ENCODE measurements at places on chromosomes 2 and 18.
A peak's percentile ranks its signal among the peaks of the same experiment; 100 is the strongest.

- DNase-seq, result peak; percentile 88
These were observed 178.5 kb upstream of the SESTD1 start for GRCh38 chr2:179443180-179443579.

- DNase-seq, result no peak
These were observed 51.8 kb downstream of the USP34 start for GRCh38 chr2:61419129-61419528.

DNA sequence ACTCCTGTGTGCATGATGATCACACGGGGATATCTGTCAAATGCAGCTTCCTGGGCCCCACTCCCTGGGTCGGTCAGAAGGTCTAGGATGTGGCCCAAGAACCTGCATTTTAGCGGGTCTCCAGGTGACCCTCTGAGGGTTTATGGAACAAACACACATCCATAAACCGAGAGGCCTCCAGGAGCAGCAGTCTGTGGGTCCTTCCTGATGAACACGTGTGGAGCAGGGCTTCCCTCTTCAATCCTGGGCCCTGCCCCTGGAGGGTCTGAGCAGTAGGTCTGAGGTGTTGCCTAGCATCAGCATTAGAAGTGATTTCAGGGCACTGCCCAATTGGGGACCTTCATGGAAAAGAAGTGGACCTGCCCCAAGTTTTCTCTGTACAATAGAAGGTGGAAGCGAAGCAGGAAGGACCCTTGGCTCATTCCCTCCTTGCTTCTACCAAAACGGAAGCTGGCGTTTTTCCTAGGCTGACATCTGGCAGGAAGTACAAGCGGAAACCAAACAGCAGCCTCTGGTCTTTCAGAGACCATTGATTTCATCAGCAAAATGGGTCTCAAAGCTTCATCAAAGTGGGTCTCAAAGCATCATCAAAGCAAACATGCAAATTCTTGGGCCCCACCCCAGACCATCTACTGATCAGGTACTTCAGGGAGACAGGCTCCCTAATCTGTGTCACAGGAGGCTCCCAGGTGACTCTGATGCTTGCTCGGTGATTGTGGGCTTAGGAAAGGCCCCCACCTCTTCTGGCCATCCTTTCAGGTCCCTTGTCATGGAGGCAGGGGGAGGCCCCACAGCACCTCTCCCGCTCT lies 30.7 kb downstream of the INO80C start:
- DNase-seq, result no peak

- DNase-seq, result no peak
These were observed 75.6 kb upstream of the NCKAP5 start for GRCh38 chr2:133643863-133644262.

DNA sequence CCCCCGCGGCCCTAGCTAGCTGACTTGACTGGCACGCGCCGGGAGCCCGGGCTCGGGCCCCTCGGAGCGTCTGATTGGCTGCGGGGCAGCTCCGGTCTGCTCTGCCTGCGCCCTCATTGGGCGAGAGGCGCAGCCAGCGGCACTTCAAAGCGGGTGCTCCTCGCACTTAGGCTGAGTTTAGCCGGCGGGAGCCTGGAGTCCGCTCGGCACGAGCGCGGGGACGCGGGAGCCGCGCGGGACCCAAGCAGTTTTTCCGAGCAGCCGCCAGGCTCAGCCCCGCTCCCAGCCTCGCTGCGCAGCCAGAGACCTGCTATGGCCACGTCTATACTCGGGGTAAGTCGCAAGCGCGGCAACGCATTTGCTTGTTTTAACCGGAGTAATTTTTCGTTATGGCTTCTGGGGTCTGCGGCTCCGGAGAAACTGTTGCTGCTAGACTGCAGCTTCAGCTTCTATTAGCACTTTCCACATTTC lies at the start of gene SP9:
Gene SP9 (plus strand): TSS at position 174 of the 471 bp plus-strand sequence. CDS start 139 bp downstream, at position 313.
- peak; percentile 92 for DNase-seq

DNA sequence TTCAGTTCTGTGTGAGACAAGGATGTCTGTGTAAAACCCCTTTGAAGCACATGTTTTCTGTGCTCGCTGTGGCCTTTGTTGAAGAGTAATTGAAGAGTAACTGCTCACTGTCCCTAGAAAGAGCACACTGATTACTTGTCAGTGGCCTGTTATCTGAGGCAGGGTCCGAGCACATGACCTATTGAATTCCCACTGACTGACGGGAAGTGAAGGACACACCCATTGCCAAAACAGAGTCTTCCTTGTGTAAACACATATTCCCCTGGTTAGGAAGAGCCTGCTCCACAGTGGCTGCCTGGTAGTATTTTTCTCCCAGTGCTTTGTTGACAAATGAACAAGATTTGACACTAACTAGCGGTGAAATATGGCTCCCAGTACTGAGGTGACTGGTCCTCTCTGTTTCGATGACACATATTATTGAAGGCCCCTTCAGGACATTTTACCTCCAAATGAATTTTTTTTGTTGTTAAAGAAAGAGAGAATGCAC lies 148.5 kb upstream of the GYPC start:
- peak; percentile 46 for DNase-seq

DNA sequence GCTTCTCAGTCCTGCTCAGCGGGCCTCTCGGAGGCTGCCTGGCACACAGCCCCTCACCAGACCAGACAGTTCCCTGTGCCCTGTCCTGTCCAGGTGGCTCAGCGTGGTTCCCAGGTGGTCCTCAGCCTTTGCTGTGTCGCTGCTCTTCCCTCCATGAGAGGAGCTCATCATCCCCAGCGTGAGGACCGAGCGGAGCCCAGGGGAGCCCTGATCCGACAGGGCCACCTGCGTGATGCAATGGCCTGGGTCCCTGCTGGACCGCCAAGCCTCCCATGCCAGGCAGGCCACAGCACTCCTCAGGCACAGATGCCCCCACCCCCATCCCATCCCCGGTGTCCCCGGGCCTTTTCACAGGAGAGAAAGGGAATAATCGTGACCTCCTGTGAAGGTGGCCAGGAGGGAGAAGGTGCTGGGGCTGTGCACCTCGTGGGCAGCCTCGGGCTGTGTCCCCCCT lies 4.3 kb downstream of the GPC1 start:
- no peak for DNase-seq

DNA sequence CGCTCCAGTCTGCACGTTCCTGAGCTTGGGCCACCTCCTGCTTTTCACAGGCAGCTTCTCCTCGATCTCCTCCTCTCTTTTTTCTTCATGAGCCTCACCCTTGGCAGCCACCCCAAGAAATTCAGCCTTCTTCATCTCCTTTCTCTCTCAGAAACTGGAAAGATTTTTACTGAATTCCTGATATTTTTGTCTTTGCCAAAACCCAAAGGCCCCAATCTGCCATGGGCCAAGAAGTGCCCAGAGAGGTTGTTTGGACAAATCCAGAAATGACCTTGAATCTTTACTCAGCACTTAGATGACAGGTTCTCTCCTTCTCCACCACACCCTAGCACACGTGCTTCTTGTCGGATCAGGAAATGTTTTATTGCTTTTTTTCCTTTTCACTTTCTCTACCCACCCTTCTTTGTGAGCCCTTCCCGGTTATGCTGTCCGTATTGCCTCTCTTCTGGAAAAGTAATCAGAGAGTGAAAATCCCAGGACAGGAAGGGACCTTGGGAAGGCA lies 134.5 kb upstream of the TNP1 start:
- no peak for DNase-seq

- no peak for DNase-seq
These were observed 610.4 kb upstream of the NETO1 start for GRCh38 chr18:73478191-73478590.

GRCh38 chr2:8676921-8677645 lies 4.8 kb upstream of the ID2 start:
- peak; percentile 81 for DNase-seq

GRCh38 chr2:57891086-57891712 lies 155.4 kb upstream of the VRK2 start:
- no peak for DNase-seq

DNA sequence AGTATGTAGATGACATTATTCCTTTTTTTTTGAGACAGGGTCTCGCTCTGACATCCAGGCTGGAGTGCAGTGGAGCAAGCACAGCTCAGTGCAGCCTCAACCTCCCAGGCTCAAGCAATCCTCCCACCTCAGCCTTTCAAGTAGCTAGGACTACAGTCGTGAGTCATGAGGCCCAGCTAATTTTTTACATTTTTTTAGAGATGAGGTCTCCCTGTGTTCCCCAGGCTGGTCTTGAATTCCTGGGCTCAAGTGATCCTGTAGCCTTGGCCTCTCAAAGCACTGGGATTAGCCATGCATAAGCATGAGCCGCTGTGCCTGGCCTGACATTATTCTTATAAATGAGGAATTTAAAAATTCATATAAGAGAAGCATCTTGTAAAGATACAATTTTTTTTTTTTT lies 86.9 kb downstream of the FAM117B start:
- peak; percentile 80 for DNase-seq

GRCh38 chr2:217622205-217623060 lies 380.4 kb downstream of the TNS1 start:
- peak; percentile 87 for DNase-seq

DNA sequence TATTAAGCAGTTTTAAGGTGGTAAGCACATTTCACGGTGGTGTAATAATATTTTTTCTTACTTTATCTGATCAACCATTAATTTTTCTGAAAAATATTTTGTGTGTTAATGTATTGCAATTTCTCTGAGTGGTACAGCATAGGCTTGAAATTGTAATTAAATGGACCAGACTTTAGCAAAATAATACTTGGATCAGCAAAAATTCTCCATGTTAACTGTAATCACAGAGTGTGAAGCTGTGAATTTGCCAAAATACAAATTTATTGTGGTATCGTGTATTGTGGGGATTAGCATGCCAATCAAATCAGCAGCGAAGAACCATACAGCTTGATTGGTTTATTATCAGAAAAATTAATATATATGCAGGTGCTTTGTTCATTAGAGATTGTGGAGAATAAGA lies 1088.9 kb upstream of the GYPC start:
- no peak for DNase-seq

DNA sequence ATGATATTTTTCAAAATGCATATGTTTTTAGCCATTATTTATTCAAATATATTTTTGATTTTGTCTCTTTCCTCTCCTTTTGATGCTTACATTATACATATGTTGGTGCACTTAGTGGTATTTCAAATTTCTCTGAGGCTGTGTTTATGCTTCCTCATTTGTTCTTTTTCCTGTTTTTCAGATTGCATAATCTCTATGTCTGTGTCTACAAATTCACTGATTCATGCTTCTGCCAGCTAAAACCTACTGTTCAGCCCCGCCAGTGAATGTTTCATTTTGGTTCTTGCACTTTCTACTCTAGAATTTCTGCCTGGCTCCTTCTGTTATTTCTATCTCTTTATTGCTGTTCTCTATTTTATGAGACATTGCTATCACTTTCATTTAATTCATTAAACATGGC lies 951.7 kb upstream of the CNTNAP5 start:
- DNase-seq, result no peak

DNA sequence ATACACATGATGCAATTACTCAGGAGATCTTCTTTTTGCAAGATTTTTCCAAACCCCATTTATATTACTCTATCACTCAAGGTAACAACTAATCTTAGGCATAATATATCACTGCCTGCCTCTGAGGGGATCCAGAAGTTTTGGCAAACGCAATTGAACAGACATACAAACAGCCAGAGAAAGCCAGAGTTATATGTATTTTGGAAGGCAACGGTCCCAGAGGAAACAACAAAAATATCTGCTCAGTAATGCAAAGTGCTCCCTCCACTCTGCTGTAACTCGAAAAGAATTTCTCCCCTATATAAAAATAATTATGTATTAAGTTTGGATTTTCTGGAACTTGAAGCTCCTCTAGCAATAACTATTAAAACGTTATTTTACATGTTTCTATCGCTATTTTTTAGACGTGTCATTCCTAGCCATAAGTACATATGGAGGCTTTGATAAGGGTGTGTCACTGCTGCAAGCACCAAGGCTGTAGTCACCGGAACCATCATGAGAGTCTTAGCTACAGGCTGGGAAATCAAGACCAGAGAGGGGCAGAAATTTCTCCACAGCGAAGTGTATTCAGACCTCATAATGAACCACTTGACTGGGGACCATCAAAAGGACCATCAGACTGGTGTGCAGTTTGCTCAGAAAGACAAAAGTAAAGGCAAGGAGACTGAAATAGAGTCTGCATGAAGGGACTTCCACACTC lies 3.7 kb upstream of the GKN1 start:
- no peak for DNase-seq

DNA sequence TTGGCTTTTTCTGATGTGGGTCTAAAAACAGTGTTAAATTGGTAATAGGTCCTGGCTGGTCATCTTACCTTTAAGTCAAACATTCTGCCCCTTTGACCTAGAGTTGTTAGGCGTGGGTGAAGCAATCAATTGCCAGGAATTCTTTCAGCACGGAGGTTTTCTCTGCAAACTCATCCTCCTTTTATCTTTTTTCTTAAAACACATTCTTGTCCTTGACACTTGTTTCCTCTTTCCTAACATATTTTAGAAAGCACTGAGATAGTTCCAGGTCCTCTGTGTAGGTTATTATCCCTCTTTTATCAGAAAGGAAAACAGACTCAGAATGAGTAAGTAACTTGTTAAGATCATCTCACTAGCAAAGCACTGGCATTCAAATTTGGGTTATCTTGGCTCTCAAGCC lies 18.6 kb upstream of the AP1S3 start:
- no peak for DNase-seq

DNA sequence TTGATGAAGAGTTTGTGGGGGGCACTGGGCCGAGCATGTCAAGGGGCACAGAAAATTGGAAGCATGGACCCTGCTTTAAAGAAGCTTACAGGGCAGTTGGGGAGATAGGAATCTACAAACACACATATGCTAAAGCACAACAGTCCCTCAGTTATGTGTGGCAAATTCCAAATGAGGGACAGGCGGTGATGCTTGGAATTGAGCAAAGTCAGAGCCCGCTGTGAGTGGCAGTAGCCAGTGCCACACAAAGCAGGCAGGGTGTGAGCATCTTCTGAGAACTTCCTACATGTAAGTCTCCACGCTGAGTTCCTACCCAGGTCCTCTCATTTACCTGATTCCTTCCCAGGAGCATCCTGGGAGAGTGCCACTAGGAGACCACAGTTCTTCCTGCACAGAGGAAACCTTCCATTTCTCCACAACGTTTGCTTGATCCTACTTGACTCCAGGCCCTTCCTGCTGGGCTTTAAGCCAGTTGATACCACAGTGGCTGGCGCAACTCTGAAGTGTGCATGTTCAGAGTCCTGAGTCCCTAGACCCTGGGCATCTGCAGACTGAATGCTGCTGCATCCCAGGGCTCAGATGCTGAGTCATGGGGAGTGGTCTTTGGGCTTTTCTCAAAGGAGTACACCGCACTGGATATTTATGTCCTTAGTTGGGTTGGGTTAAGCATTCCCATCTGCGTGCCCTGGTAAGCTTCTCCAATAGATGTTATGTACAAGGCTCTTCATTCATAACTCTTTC lies 287.3 kb upstream of the REV1 start:
- peak; percentile 15 for DNase-seq

DNA sequence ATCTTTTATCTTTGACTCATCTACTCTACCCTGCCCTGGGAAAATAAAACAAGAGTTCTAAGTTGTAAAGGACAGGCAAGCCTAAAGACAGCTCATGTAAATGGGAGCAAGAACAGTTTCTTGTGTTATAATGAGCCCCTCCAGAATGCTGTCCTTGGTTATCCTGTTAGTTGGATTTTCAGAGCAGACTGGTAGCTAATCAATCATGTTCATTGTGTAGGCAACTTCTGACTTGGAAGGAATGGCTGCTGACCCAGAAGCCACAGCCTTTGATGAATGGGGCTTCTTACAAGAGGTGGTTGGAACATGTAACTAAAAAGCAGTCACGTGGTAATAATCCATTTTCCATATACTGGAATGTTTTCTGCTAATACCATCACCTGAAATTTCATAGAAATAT lies 254.2 kb downstream of the AGPS start:
- no peak for DNase-seq

All from mesendoderm (in vitro differentiated cells).